ENCODE measurements at places on chromosomes 13 and 19.

DNA sequence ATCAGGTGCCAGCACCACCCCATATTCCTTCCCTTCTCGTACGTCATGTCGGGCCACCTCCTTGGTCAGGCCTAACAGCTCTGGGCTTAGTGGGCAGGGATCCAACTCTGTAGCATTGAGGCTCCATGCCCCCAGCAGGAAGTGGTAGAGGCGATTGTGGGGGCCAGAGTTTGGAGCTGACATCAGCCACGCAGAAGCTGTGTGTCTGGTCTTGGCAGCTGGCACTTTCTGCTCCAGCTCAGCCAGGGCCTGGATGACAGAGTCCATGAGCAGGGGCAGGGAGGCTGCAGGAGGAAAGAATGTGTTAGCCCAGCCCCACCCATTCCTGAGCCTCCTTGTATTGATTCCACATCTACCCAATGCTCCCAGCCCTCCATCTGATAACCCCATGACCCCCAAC is 3.0 kb downstream of the PGLYRP2 start:
- no peak for DNase-seq

DNA sequence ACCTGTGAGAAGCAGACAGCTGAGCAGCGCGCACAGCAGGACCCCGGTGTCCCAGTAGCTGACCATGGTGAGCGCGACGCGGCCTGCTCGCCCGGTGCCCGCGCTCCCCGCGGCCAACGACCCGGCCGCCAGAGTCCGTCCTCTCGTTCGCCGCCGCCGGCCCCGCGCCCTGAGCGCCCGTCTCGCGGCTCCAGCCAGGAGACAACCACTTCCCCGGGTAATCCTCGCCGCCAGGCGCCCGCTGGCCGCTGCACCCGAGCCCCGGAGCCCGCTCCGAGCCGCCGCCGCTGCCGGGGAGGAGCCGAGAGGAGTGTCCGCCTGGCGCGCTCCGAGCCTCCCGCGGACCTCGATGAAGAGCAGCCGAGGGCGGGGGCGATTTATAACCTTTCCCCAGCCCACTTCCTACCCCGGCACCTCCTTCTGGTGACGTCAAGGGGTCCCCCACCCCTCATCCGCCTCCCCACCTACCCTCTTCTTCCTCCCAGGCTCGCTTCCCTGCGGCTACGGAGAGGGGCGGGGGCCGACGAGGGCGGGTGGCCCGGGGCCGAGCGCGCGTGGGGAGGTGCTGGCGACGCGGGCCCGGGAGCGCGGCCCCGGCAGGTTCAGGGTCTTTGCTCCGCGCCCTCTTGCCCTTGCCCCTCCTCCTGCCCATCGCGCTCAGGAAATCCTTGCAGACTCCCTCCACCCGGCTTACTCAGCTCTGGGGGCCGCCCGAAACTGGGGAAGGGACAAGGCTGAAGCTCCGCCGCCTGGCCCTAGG is at the start of gene FLT1:
TSS of gene FLT1 (minus strand) at position 351 of the 760 bp plus-strand sequence. CDS start at position 66, 285 bp downstream.
- DNase-seq: no peak

GRCh38 chr13:106796280-106797047 is 228.5 kb upstream of the ARGLU1 start:
- DNase-seq: no peak

DNA sequence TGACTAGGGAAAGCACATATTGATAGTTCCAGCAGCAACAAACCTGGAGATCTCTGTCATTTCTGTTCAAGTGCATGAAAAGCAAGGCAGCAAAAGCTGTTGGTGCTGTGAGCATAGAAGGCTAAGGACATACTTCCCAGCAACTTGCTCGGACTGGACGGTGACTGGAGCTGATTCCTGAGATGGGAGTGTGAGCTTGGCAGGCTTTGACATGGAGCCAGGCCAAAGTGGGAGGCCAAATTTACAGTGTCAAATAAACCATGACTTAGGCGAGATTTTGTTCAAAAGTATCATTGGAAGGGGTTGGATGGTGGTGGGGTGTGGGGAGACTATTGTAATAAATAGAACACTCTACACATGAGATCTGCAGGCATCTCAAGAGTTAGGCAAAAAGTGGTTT is 5.9 kb upstream of the ARGLU1 start:
- no peak for DNase-seq

DNA sequence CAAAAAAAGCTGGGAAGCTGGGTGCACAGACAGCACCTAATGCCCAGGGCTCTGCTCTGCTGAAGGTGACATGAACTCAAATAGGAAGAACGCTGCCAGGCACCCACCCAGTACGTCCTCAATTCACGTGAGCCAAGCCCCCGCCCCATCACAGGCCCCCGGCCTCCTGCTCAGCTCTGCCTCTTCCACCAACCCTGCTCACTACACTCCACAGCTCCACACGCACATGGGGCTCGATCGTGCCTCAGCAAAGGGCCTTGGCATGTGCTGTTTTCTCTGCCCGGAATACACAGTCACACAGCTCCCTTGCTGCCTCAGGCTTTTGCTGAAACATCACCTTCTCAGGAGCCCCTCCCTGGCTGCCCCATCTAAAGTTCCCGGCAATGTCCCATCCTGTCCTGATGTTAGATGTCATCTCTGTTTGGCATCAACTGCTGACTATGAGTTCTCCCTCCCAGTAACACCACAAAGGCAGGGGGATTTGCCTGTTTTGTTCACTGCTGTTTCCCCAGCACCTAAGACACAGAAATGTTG is 2.3 kb downstream of the ATP13A1 start:
- DNase-seq: no peak

GRCh38 chr19:53844849-53845246 is 20.7 kb upstream of the NLRP12 start:
- no peak for DNase-seq

- peak; percentile 60 for DNase-seq
These were observed 2.0 kb downstream of the FBL start for GRCh38 chr19:39843919-39844793.

DNA sequence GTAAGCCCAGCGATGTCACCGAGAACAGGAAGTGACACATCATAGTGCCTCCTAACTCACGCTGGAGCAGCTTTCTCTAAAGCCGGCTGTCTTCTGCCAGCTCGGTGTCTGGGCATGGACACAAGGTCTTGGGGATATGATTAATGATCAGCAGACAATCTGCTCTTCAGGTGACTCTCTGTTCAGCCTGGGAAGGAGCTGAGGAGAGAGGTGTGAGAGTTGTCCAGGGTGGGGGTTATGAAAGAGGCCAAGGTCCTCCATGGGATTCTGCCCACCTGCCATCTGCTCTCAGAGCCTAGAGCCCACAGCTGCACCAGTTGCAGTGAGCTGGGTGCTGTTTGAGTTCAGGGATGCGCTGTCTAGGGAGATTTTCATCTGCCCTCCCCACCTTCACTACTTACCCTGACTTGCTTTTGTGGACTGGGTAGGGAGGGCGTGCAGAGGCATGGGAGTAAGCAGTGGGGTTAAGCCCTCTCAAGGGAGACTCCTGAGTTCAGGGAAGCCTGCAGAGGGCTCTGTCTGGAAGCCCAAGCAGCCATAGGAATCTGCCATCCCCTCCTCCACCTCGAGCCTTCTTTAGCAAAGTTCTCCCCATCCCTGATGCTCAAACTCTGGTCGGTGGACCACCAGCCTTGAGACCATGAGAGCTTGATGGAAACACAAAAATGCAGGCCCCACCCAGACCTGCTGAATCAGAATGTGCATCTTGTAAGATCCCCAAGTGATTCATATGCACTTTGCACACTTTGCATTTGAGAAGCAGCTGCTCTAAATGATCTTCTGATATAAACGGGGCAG is 539.7 kb downstream of the RFC3 start:
- DNase-seq: no peak

GRCh38 chr19:35629332-35629633 is 447 bp downstream of the RBM42 start:
- DNase-seq: peak; percentile 63

DNA sequence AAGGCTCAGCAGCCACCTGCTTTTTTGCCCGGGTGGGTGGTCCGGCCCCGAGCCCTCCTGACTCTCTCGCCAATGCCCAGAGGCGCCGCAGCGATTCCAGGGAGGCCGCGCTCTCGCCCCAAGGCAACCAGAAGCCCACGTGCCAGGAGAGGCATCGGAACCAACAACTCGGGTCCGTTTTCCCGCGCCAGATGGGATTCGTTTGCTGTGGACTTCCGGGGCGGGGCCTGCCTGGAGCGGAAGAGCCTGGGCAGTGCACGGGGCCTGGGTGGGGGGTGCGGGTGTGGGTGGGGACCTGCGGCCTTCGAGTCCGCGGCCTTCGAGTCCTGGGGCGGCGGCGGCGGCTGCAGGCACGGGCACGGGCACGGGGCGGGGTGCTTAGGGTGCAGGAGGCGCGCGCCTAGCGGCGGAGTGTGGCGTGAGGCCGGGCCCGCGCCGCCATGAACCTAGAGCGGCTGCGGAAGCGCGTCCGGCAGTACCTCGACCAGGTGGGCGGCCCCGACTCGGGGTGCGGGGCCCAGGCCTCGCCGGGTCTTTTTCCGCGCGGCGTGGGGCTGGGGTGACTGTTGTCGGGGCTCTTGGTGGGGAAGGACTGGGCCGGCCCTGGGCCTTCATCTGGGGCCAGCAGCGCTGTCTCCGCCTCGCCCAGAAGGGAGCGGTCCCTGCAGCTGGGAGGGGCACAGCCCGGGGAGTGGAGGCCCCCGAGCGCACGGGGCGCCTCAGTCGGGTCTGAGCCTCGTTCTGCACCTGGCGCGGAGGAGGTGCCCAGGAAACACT is at the start of gene CDC16:
TSS of gene CDC16 (plus strand) at position 253 of the 777 bp plus-strand sequence. CDS start at position 441, 188 bp downstream.
- peak; percentile 95 for DNase-seq

DNA sequence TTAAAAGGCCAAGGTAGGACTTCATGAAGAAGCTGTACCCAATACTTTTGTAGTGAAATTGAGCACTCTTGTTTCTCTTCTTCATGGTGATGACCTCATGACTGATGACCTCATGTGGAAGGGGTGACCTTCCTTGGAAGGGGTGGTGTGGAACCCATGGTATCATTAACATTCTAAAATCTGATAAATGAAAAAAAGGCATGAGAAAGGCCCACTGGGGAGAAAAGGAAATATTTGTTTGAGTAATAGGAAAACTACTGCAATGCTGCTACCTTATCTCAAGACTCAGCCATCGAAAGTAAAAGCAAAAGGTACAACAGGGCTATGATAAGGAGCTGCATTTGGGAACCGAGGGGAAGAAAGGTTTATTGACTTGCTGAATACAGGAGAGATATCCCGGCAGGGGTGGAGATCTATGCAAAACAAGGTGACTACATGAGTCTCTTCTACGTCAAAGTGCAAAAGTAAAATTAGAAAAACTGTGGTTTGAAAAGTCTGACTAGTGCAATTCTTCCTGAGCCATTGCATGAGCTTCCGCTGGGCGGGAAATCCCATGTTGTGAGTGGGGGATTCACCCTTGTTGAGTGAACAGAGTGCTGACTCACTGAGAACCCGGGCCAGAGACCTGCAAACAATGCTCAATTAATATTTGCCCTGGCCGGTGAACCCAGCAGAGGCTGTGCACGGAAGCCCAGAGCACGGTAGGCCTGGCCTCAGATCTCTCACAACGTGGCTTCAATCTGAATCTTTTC is 138.9 kb upstream of the RFC3 start:
- DNase-seq: no peak

GRCh38 chr13:30923418-30923817 is 9.0 kb upstream of the TEX26 start:
- no peak for DNase-seq

DNA sequence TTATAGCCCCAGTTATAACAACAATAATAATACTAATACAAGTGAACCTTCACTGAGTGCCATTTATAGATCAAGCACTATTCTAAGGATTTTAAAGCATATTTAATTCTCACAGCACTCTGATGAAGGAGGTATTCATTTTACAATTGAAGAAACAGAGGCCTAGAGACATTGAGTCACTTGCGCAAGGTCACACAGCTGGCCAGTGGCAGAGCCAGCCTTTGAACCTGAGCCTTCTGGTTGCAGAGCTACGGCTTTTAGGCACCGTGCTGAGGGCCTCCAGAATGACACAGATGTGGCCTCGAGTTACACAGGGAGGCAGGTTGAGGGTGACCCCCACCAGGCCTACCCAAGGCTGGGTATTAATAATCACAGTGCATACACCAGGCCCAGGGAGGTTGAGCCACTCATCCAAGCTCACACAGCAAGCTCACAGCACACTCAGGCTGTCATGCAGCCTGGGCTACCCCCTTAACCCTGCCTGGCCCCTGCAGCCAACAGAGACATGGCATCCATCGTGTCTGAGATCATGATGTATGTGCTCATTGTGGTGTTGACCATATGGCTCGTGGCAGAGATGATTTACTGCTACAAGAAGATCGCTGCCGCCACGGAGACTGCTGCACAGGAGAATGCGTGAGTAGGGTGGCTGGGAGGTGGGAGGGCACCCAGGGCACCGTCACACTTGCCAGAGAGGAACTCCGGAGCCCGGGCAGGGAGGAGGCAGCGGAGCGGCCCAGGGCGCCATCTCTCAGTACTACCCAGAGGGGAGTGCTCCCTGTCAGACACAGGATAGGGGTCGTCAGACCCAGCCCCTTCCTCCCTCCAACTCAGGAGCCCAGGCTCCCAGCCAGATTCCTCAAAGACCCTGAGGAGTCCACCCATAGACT is 2.7 kb upstream of the HPN start:
- no peak for DNase-seq

DNA sequence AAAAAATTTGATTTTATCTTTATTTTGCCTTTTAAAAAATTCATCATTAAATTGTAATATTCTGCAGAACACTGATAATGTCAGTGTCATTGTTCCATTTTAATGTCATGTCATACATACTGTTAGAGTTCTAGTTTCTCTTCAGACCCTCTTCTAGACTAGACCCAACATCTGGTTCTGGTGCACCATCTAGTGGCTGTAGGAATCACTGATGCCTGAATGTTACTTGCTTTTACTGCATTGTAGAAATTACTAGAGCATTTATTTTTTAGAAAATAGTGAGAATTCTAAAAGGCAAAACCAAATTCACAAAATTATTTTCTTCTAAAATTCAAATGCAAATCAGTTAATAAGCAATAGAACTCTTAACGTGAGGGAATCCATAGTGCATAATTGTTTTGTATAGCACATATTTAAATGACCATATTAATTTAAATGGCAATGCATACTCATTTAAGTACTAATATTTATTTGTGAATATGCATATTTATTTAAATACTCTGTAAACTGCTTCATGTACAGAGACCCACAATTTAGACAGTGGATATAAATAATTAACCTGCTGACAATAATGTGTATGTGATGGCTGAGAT is 425.7 kb downstream of the KLF12 start:
- DNase-seq: peak; percentile 69

GRCh38 chr19:34574704-34575103 is 93.1 kb downstream of the WTIP start:
- no peak for DNase-seq

- no peak for DNase-seq
These were observed 103.1 kb upstream of the RNF113B start for GRCh38 chr13:98280176-98280510.

DNA sequence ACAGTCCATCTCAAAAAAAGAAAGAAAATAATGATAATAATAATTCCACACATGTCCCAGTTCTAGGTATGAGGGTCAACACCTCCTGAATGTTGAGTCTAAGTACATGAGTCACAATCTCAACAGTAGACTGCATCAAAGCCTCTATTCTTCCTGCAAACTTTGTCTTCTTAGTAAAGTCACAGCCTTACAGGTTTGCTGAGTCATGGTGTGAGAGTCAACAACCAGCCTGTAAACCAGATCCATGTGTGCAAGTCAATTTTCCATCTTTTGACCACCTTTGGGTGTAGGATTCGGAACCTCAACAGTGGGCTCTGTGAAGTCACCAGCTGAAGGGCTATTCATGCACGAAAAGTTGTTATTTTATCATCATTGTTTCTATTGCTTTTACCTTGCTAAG is 25.7 kb upstream of the ZNF729 start:
- no peak for DNase-seq

Data from erythroblast (primary cell).